ENCODE measurements at places on chromosomes 3 and 15.

DNA sequence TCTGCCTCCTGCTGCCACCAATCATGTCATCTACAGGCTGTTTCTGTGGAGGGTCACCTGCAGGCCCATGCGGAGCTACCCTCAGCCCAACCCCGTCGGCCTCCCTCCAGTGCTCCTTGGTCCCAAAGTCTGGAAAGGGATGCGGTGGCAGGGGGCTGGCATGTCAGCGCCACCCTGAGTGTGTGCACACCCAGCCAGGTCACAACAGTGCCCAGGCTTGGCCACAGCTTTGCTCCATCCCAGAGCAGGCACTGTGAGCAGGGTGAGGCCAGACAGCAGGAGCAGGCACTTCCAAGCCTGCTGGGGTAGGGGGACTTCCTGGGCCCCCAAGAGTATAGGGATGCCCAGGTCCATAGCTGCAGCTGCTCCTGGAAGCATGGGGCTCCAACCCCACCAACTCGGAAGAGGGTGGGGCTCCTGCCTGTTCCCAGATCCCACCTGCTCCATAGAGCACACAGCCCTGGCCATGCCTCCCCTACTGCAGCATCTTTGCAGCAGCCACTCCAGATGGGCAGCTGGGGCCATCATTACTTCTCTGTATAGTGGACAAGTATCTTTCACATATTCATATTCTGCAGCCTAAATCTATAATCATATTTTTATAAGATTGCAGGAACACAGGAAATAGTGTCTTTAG, 109.3 kb downstream of the CBLB start:
- DNase-seq: no peak

DNA sequence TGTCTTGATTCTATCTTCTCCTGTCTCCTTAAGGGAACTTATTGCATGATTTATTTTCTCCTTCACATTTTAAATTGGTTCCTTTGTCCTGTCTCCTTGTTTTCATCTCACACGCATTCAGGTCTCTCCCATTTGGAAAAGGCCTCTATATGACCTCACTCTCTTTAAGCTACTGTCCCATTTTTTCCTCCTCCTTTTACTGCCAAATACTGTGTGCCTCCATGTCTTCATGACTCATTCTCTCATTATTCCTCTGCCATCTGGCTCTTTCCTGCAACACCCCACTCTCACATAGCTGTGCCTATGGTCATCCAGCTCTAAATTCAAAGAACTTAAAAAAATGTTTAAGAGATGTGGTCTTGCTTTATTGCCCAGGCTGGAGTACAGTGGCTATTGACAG, 48.0 kb downstream of the TYRO3 start:
- no peak for DNase-seq

DNA sequence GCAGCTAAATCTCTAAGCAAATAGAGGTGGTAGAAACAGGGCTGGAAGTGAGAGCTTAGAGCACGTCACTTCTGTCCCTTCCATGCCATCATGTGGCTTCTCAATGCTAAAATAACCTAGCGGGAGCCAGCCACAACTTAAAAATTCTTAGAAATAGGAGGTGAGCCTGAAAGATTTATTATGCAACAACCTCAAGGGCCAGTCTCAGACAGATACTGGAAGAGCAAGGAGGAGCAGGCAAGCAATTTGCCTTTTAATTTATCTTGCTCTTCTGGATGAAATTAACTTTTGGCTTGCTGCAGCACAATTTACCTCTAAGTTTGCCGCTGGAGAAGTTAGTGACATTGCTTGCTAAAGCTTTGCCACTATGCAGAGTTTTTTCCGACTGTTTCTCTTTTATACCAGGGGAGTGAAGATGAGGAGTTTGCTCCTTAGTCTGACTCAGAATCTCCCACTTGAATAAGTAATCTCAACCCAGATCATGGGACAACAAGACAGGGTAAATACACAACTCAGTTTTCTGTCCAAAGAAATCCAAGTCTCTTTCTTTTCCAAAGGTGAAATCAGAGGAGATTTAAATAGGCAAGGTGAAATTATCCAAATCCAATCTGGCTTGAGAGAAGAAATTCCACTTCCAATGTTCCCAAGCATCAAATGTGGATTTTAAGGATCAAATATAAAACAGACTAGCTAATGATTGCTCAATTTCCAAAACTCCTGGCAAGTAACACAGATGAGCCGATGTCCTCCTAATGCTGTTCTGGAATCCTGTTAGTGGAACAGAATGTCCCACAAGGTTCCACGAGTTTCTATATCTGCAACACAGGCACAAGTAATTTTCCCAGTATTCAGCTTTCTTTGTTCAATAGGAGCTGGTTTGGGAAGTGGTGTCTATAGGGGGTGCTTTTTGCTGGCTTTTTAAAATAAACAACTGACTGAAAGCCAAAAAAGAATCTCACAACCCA, 329.4 kb upstream of the RORA start:
- no peak for DNase-seq

GRCh38 chr3:43768381-43768973, 77.7 kb downstream of the ABHD5 start:
- no peak for DNase-seq

DNA sequence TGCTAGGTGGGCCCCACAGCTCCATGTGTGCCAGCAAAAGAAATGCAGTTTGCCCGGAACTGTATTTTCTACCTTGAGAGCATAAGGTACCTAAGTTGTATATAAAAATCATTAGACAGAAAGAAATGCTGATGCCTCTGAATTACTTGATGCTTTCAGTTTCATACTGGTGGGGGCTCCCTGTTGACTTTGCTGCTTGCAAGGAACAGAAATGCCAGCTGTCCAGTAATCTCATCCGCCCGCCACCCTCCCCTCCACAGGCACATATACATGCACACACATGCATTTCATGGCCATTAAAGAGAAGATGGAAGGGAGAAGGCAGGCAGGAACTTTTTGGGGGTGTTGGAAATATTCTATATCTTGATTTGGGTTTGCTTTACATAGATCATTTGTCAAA, 38.4 kb downstream of the LIMD1 start:
- DNase-seq: no peak

DNA sequence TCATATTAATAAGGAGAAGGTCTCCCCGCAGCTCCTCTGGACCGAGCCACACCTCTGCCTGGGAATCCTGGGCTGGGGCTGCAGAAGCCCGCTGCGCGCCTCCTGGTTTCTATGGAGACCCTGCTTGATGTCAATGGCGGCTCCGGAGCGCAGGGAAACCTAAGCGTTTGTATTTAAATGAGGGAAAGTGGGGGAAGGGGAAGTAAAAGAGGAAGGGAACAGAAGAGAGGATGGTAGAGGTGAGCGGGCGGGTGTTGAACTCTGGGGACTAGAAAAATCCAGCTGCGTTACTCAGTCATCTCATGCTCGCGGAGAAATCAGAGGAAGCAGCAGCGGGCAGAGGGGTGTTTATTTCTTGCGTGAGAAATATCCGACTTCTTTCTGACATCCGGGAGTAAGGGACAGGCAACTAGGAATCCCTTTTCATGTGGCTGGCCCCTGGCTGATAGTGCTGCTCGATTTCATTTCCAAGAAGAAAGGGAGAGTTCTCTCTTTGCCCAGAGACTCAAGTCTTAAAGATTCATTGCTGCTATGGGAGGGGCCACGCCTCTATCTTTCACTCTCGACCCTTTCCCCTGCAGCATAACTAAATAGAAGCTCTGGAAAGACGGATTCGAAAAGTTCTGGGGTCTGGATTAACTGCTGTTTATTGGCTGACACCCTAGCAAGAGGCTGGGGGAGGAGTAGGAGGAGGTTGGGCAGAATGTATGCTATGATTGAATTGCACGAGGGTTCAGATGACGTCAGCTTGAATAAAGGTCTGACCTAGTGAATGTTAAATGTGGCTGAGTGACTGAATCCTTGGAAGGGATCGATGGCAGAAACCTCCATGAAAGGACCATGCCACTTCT, 110.5 kb upstream of the GAP43 start:
- peak; percentile 57 for DNase-seq

DNA sequence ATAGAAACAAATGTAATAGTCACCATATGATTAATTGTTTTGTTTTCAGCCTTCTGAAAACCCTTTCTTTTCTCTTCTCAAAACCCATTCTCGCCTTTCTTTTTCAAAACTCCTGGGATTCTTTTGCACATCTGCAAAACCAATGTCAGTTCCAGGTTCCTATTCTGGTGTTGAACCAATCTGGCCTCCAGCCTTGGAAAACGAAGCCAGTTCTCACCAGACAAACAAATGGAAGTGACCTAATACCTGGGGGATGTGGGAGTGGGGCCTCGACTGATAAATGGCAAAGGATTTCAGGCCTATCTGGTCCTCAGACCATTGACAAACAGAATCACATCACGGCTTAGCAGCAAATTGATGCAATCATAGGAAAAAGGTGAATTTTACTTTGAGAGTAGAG, 73.0 kb downstream of the COL8A1 start:
- no peak for DNase-seq

GRCh38 chr3:144900366-144900765, 928.7 kb downstream of the DIPK2A start:
- DNase-seq: no peak

- no peak for DNase-seq
Observed at GRCh38 chr3:17891139-17891856, 148.9 kb upstream of the TBC1D5 start.

DNA sequence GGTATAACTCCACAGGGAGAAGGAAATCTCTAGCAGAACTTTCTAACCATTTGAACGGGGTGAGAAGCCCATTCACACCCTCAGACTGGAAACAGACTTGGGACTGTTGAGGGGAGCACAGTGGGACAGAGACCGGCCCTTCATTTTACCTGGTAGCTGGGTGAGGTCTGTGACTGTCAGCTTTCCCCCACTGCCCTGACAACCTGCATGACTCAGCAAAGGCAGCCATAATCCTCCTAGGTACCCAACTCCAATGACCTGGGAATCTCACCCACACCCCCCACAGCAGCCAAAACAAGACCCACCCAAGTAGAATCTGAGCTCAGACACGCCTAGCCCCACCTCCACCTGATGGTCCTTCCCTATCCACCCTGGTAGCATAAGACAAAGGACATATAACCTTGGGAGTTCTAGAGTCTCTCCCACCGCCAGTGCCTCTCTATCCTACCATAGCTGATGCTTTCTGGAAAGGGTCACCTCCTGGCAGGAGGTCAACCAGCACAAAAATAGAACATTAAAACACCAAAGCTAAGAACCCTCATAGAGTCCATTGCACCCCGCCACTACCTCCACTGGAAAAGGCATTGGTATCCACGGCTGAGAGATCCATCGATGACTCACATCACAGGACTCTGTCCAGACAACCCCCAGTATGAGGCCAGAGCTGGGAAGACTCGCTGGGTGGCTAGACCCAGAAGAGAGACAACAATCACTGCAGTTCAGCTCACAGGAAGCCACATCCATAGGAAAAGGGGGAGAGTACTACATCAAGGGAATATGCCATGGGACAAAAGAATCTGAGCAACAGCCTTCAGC, 28.0 kb downstream of the SENP7 start:
- no peak for DNase-seq

DNA sequence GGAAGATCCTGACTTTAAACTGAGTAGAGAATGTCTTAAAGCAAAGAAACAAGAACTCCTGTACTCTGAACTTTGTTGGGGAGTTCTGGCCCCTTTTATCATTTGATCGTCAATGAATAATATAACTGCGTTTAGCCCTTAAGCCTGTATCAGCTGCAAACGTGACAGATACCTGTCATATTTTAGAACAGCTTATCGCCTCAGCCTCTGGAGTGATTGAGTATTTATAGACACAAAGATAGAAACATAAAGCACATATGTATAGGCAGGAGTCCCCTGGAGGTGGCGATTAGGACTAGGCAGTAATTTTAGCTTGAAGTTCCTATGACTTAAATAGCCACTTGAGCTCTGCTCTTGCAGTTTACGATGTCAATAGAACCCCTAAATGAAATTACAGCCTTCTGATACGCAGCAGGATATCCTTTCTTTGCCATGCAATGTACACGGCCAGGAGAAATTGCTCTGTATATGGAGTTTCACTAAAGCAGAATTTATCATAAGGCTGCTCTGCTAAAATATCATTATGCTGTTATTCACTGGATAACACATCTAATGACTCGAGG, 321.8 kb downstream of the TIGIT start:
- no peak for DNase-seq

GRCh38 chr15:87033056-87033455, 953.4 kb downstream of the AGBL1 start:
- no peak for DNase-seq

- no peak for DNase-seq
Observed at GRCh38 chr3:121064121-121064520, 156.1 kb downstream of the STXBP5L start.

- DNase-seq: no peak
Observed at GRCh38 chr3:157065201-157065600, 94.7 kb downstream of the CCNL1 start.

GRCh38 chr15:80153900-80154299, 1.1 kb downstream of the FAH start:
- DNase-seq: no peak

DNA sequence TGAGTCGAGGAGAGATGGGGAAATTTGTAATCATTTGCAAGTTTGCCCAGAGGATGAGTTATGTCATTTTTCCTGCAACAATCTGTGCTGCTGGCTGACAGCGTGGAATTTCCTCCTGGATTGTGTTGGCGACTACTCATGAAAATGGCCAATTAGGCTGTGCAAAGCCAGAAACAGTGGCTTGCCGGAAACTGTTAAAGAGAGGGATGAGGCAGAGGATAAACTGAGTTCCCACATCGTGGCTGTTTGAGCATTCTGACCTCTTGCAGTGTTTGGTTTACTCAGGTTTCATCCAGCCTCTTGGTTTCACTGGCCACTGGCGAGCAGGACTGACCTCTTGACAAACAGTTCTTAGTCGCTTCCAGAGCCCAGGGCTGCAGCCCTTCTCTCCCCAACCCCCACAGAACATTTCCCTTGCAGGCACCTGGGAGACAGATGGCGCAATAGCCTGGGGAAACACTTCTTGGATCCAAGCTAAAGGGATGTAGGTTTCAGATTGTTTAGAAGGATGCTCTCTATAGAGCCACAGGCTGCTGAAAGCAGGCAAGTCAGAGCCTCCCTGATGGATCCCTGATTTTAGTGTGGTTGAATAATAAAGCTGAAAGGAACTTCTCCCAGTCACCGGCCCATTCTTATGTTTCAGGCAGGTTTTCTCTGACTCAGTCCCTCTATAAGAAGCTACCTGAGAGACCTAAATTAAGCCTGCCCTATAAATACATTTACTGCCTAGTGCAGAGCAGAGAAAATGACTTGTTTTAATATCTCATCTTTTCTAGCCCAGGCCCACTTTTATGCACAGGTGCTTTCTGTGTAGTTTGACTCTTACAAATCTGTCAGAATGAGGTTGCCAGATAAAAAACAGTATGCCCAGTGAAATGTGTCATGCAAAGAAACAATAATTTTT, 92.8 kb upstream of the UBE2E1 start:
- peak; percentile 44 for DNase-seq

DNA sequence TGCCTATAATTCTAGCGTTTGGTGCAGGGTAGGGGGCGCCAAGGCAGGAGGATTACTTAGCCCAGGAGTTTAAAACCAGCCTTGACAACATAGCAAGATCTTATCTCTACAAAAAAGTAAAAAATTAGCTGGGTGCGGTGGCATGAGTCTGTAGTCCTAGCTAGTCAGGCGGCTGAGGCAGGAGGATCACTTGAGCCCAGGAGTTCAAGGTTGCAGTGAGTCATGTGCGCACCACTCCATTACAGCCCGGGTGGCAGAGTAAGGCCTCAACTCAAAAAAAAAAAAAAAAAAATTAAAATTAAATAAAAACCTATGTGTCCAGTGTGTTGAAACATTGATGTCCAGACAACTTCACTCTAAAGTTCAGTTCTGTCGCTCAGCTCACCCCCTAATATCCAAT, 78.2 kb upstream of the SOX2 start:
- no peak for DNase-seq
